ENCODE measurements at places on chromosomes 11 and 22.

DNA sequence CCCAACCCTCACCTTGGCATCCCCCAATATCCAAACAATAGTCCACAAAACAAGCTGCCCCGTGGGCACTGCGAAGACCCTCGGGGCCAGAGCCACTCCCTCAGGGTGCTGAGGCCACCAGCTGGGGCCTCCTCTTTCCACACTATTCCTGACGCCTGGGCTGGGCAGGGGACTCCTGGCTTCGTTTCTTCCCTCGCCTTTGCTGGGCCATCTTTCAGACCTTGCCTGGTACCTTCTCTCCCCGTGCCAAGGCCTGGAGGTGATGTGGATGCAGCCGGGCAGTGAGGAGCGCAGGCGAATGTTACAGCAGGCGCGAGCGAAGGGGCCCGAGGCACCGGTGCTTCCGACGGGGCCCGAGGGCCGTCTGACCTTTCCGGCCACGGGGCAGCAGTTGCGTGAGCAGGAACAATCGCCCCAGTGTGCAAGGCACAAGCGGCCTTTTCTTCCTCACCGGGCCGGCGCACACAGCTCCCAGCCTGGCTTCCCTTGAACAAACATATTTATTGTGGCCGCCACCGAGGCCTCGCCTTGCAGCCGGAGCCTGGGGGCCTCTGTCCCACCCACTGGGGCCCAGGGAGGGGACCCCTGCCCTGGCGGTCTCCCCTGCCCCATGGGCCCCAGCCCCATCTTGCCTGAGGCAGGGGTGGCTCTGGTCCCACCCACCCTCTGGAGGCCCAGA is 32.6 kb upstream of the KCNQ1OT1 start:
- DNase-seq: no peak

DNA sequence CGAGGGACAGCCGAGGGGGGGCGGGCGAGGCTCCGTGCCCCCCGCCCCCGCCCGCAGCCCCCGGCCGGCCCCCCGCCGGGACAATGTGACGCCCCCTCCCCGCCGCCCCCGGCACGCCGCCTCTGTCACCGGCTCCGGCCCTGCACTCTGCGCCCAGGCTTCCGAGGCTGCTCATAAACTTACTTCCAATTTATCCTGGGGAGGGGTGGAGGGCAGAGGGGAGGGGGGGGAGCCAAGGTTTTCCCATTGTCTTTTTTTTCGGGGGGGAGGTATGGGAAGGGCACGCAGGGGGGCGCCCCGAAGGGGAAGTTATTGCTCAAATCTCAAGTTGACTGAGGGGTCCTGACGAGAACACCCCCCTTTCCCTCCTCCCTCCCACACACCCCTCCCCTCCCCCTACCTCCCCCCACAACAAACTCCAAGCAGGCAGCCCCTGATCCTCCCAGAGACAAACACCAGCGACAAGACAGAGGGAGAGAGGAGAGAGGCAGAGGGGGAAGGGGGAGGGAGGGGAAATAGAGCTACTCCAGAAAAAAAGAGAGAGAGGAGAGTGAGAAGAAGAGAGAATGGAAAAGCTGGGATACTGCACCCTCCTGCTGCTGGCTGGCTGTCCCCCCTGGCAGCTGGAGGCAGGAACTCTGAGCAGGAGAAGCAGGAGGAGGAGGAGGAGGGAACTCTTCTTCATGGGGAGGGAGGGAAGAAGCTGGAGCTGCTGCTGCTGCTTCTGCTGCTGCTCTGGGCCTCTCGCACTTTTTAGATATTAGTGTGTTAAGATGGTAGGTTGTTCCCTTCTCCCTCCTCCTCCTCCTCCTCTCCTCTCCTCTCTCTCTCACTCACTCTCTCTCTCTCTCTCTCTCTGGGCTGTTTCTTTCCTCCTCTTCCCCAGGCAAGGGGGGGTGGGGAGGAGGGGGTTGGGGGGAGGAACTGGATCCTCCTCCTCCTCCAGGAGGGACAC is 631 bp downstream of the PHF21A start:
- peak; percentile 36 for DNase-seq

DNA sequence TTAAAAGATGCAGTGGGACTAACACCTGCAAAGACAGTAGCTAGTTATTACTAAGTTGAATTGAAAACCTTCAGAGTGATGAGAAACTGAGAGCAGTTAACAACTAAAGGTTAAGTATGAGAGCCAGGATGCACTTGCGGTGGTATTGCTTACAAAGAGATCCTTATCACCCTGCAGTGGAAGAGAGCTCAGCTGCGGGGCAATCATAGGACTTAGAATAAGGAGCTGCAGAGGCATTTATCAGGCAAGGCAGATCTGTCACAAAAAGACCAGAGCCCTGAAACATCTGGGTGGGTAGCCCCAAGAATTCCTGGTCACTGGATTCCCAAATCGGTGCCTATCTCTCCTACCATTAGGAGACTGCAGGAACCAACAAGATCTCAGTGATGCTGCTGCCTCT is 34.3 kb upstream of the CFAP300 start:
- DNase-seq: no peak

- DNase-seq: no peak
Observed at GRCh38 chr11:75174781-75175370, 24.0 kb downstream of the SLCO2B1 start.

DNA sequence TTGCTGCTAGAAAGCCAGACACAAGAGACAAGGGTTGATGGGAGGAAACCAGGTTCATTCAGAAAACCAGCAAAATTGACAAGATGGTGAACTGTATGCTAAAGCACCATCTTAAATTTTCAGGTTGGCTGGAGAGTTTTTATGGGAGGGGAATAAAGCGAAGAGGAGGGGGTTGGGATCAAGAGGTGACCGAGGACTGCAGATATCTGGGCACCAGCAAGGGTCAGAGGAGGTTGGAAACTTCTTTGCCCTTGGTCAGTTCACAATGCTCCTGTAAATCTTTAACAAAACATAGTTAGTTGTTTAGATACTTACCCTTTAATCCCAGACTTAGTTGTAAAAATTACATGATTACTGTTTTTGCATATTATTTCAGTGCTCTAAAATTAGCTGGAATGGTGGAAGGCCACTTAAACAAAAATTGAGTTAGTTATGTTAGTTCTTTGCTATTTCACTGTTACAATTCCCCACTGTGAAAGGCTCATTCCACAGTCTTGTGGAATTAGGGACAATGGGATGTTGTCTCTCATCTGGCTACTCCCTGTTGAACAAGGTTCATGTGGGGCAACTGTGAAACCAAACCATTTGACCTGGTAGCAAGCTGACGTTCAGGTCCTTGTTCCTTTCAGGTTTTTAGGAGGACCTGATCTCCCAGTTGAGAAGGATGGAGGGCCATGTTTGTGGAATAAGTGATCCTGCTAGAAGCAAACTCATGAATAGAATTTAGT is 30.6 kb upstream of the QSER1 start:
- DNase-seq: no peak

- DNase-seq: no peak
Observed at GRCh38 chr11:68872216-68873003, 30.7 kb upstream of the CPT1A start.

GRCh38 chr11:8251616-8252295 is 11.9 kb downstream of the LMO1 start:
- DNase-seq: no peak

- no peak for DNase-seq
Observed at GRCh38 chr11:4064278-4064955, 30.2 kb upstream of the RRM1 start.

DNA sequence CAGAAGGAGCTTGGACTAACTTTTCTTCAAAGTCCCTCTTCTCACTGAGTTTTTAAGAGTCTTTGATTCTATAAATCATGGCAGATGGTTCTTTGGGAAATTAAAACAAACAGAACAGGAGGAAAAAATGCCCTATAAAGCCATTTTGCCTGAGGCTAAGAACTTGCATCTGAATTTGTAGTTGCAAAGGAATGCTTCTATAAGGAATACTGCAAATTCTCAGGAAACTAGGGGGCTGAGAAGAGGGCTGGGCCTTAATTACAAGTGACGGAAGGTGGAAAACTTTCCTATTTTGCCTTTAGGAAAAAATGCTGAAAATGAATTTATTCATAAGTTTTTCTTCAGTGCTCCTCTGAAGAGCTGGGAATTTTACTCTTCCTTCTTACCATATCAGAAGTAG is 90.0 kb upstream of the NARS2 start:
- no peak for DNase-seq

DNA sequence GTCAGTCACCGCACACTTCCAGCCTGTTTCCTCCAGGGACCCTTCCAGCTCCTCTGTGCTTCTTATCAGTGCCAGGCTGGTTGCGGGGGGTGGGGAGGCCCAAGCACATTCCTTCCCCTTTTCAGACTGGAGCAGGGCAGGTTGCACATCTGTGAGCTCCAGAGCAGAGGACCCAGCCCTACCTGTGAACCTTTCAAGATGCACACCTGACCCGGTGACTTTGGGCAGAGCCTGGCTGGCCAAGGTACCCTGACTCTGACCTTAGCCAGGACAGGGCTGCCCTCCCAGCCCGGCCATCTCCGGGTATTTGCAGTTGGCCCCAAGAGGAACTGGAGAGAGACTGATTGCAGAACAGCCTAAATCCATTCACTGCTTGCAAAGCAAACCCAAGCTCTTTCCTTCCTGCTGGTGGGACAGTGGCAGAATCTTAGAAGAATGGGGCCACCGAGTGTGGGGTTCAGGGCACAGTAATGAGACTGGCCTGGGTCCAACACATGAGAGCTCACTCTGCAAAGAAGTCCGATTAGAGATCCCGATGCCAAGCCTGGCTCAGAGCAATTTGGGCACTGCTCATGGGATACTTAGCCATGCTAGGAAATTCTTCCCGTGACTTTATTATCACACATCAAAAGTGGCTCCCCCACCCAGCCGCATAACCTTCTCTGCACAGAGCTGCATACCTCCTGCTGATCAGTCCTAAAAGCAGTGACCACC is 64.7 kb upstream of the CCND1 start:
- DNase-seq: no peak

- no peak for DNase-seq
Observed at GRCh38 chr11:75490221-75491181, 35.2 kb downstream of the GDPD5 start.

- DNase-seq: no peak
Observed at GRCh38 chr22:42693055-42693762, 27.5 kb downstream of the A4GALT start.

DNA sequence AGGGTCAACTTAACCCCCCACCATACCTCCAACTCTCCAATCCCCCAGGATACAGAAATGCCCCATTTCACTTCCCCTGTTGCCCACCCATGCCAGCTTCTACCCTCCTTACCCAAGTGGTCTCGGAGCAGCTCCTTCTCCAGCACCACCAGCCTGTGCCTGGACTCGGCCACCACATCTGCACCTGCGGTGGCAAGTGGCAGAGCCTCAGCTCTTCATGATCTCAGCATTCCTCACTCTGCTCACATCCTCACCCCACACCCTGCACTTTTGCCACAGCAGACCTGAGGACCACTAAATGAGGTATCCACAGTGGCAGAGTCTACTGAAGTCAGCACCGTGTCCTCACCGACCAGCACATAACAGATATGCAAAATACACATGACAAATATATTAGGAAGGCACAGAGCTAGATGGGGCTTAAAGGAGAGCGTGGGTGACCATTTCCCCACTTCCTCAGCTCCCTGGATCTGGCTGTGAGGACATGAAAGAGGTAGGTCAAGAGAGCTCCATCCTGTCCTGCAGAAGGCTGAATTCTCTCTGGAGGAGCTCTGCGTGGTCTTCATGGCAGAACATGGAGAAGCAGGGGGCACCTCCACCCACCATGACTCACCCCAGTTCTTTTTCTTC is 9.7 kb downstream of the NHERF4 start:
- DNase-seq: no peak

- peak; percentile 7 for DNase-seq
Observed at GRCh38 chr11:5737091-5737490, 843 bp downstream of the OR56B1 start.

DNA sequence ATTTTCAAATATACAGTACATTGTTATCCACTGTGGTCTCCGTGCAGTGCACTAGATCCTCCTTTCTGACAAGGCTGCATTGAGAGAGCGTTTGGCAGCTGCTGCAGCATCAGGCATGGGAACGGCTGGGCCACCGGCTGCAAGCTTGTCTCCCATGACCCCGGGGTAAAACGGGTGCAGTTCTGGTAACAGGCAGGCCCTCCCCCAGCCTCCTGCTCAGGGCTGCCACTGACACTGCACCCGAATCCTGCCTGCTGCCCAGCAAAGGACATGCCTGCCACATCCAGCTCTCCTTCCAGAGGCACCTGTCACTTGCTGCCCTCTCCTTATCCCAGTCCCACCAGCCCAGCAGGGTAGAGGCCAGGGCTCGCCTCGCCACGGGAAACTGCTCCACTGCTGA is 124.5 kb upstream of the TMEM45B start:
- no peak for DNase-seq

- DNase-seq: no peak
Observed at GRCh38 chr11:68480852-68481510, 20.4 kb downstream of the PPP6R3 start.

GRCh38 chr11:27254744-27255446 is 108.1 kb downstream of the CCDC34 start:
- no peak for DNase-seq

DNA sequence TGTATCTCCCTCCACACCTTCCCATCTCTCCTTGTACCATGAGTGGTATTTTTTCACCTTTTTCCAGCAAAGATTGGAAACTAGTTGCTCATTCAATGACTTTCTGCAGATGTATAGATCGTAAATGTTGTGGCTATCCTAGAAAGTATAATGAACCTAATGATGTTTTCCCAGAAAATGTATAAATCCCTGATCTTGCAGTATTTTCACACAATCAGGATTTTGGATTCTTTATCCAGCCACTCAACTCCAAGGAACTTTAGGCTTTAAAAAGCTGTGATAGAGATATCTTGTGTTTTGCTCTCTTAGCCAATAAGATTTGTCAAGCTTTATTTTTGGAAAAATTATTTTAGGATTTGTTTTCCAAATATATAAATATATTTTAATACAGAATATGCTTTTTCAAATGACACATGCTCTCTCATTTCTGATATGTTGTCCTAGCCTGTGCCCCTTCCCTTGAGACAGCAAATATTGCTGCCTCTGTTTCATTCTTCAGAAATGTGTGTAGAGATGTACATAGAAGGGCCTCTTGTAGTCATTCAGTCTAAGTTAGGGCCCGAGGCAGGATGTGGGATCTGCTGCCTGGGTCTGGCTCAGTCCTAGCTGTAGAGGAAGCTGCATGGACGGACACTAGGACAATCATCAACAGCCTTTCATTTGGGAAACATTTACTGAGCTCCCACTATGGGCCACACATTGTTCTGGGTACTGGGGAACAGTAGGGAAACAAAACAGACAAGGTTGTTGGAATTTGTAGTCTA is 62.4 kb downstream of the NAV2 start:
- no peak for DNase-seq

- DNase-seq: no peak
Observed at GRCh38 chr11:8357891-8358566, 94.4 kb upstream of the LMO1 start.

GRCh38 chr11:78048561-78048960 is 15.1 kb upstream of the THRSP start:
- DNase-seq: no peak

GRCh38 chr11:10295064-10295901 is 1.3 kb upstream of the SBF2 start:
- DNase-seq: no peak

All from epithelial cell of proximal tubule (primary cell).